ENCODE measurements at places on chromosomes 7 and 10.
A peak's percentile ranks its signal among the peaks of the same experiment; 100 is the strongest.

DNA sequence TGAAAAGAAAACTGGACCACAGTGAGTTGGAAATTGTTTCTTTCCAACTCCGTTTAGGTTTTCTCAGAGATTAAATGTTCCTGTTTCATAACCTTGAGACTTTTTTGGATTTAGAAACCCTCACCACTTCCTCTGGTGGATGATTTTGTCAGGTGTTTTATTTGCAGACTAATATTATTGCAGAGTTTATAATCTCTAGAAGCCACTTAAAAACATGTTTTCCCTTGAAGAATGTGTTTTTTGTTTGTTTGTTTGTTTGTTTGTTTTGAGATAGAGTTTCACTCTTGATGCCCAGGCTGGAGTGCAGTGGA is 520 bp upstream of the MICU1 start:
- DNase-seq: no peak

DNA sequence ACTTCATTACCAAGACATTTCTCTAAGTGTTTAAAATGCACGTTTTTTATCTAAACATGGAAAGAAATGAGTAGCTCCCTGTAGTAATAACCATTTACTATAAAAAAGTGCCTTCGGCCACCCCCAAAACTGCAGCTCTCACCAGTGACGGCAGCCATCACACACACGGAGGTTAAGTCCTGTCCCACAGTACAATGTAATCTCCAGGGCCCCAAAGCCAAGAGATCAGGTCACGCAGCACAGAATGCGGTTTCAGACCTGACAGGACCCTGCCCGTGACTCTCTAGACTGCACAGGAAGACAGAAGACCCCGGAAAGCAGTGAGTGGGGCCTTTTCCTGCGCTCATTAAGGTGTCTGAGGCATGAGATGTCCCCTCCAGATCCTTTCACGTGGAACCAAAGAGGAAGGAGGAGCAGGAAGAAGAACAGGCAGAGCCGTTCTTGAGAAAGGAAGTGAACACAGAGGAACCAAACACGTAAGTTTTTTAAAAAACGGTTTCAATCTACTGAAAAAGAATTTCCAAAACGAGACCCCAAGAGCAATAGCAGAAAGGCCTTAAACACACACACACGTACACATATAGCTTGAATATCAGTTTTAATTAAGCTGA is 125.7 kb downstream of the ZMYND11 start:
- DNase-seq: no peak

GRCh38 chr7:75938921-75939320 is 24.0 kb downstream of the POR start:
- no peak for DNase-seq

DNA sequence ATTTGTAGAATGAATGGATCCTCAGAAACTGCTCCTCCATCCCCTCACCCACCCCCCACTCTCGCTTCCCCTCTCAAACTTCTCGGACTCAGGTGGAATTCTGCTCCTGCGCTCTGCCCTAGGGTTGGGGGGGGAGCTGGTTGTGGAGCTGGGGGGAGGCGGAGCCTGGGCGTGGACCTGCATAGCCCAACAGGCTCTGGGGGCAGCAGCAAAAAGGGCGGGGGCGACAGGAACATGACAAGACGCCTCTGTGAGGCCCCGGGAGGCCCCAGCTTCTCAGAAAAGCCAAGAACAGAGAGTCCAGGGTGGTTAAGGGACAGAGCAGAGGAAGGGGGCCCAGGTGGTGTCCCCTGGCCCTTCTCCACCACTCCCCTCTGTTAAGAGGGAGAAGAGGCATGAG is 3.5 kb downstream of the TSC22D4 start:
- DNase-seq: no peak

GRCh38 chr10:14782691-14783363 is 8.1 kb upstream of the FAM107B start:
- no peak for DNase-seq

GRCh38 chr10:84265418-84265817 is 20.6 kb downstream of the RGR start:
- DNase-seq: no peak

DNA sequence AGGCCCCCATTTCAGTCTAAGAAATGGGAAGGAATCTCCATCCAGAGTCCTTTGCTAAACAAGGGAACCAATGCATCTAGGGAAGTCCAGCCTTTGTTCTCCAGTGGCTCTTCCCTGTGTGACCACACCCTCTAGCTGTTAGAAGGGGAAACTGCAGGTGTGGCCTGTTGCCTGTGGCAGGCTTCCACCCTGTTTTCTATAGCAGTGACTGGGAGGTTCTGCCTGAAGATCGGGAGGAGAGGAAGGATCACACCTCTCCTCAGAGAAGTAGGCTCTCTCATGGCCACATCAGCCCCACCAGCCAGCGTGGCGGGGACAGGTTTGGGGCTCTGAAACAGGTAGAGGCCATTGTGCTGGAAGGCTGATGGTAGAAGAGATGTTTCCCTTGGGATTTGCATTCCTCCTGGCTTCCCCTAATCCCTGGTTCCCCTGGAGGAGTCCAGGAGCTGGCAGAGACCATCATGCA is 47.7 kb upstream of the TRIM8 start:
- peak; percentile 47 for DNase-seq

GRCh38 chr10:11433657-11434056 is 177.8 kb downstream of the USP6NL start:
- DNase-seq: no peak

- no peak for DNase-seq
Observed at GRCh38 chr10:73416571-73416970, 2.7 kb upstream of the ANXA7 start.

GRCh38 chr10:70546584-70546983 is 56.0 kb downstream of the PRF1 start:
- DNase-seq: no peak

GRCh38 chr10:35696392-35697287 is 54.5 kb upstream of the FZD8 start:
- no peak for DNase-seq

GRCh38 chr7:26988836-26989374 is 106.9 kb downstream of the HOXA1 start:
- DNase-seq: no peak

- DNase-seq: no peak
Observed at GRCh38 chr10:103776878-103777591, 78.3 kb downstream of the SH3PXD2A start.

GRCh38 chr7:117538053-117538452 is 58.2 kb downstream of the CFTR start:
- no peak for DNase-seq

GRCh38 chr10:87983716-87984115 is 120.3 kb downstream of the PTEN start:
- DNase-seq: no peak

- no peak for DNase-seq
Observed at GRCh38 chr10:27783660-27784059, 38.0 kb upstream of the MKX start.

DNA sequence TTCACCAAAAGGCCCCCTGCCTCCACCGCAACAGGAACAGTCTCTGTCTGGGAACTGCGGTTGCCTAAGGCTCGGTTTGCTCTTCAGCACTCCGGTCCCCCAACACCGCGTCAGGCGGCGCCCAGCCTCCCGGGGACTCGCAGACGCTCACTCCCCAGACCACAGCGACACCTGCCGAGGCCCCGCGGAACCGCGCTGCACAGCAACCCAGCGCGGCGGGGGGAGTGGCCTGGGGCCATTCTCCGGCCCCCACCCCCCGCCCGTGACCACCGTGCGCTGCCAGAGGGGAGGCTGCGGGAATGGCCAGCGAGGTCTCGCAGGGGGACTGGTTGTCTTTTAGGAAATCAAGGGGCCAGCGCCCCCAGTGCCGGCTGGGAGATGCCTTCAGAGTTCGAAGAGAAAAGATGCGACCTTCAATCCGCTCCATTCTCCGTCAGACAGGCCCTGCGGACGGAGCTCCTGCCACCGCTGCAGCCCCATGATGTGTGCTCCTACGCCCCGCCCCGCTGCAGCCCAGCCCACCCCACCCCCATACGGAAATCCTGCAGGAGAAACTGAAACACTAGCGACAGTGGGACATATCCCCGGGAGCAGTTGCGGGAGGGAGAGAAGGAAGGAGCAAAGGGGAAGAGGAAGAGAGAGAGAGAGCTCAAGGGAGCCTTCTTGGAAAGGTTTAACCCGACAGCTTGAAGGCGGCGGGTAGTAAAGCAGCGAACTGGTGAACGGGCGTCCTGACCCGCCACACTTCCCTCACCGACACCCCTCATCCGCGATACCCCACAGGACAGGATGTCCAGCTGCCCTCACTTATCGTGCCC is 137.4 kb upstream of the CDCA7L start:
- peak; percentile 66 for DNase-seq

DNA sequence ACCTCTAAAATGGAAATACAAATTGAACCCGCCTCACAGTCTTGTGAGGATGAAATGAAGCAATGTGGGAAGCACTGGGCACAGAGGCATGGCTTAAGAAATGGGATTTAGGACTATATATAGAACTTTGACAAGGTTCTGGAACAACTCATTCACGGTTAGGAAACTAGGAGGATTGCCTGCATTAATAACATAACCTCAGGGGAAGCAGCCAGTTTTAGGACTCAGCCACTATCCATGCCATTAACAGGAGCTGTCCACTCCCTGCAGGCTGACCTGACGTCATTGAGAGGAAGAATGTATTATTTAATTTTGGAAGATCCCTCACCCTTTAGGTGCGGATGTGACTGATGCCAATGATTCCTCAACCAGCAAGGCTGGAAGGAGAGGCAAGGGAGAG is 34.8 kb downstream of the ITGB8 start:
- DNase-seq: no peak

DNA sequence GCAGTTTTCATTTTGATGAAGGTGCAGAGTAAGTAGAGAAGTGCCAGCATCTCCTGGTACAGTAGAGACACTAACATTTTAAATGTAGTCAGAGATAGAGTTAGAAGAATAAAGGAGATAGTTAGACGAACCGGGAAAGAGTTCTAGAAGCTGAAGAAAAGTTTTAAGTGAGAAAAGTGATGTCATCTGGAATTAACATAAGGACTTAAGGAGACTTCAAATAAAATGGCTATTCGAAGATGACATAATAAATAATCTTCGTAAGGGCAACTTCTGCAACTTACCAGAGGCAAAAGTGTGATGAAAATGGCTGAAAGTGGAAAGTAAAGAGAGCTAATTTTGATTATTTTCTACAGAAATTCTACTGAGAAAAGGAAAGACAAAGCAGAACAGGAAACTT is 20.4 kb downstream of the GNAT3 start:
- no peak for DNase-seq

DNA sequence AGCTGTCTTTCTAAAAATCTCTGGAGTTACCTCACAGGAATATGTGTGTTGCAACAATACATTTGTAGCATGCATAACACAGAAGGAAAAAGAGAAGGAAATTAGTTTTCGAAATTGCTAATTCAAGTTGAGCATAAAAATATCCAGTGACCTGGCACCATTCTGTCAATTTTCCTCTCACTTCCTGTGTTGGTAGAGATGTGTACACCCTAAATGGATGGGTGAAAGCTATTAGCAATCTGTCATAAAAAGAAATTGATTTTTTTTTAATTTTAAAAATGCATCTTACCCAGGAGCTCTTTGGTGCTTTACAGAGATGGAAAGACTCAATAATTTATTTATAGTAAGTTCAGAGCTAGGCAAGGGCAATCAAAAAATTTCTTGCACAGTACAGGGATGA is 333.3 kb upstream of the TMEM229A start:
- DNase-seq: no peak

DNA sequence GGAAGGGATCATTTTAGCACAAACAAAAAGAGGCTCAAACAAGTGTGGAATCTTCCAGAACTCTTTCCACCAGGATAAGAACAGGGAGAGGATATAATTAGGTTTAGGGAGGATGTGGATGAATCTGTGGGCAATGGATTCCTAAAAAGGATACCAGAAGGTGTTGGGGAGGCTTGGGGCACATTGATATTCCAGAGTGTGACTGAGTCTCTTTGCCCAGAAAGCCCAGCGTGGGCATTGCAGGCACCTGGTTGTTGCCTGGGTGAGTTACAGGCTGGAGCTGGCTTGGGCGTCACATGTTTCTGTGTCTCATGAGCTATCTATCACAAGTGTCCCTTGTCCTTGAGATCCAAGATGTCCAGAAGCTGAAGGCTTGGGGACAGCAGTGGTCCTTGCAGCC is 3.3 kb downstream of the COL26A1 start:
- no peak for DNase-seq

DNA sequence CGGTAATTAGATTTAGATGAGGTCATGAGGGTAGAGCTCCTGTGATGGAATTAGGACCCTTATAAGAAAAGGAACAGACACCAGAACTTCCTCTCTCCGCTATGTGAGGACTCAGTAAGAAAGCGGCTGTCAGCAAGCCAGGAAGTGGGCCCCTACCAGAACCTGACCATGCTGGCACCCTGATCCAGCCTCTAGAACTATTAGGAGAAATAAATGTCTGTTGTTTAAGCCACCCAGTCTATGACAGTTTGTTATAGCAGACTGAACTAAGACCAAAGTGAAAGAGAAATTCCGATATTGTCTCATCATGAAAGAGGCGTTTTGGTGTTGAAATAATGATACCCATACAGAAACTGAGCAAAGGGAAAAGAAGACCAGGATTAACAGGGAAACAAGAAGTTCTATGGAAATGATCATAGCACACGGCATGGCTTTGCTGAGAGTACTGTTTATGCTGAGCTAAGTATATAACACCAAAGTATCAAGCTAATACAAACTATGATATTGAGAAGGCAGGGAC is 9.2 kb downstream of the CLEC2L start:
- DNase-seq: no peak

- DNase-seq: no peak
Observed at GRCh38 chr7:79453558-79454360, at the start of gene MAGI2. TSS of gene MAGI2 (minus strand) at chr7:79453667. CDS start at chr7:79453320, 347 bp downstream.

- no peak for DNase-seq
Observed at GRCh38 chr10:119409906-119410305, 132.6 kb downstream of the RGS10 start.

DNA sequence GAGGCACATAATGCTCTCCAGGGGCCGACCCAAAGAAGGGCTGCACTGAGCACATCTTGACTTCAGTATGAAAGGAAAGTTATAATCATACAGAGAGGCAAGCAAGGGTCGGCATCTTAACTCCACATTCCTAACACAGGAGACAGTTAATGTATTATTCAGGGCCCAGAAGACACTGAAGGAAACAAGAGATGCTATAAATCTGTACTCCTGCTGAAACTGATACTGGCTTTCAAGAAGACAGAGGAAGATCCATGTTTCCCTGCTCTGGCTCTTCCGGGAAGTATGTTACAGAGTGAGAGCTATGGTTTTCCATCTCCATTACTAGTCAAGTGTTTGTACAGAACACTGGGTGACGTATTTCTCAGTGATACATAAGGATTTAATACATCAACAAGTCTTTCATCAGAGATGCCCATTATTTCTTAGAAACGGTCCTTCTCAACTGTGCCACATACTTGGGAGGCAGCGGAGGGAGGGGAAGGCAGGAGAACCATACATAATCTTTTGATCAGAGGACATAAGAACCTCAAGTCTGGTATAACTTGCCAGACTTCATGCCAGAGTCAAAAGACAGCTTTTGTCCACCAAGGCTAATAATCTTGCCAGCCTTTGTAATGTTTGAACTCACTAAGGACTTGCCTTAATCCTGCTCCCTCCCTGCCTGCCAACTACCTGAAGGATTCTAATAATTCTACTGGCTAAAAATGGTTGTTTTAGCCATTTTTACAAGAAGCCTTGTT is 58.1 kb downstream of the ENO4 start:
- DNase-seq: no peak

All from NCI-H1436 (cell line).